ENCODE measurements at places on chromosomes 1 and 21. TPM values are rescaled to one million over a fixed set of nuclear protein-coding genes. Genes with fewer than 3 reads are reported as not detected.

DNA sequence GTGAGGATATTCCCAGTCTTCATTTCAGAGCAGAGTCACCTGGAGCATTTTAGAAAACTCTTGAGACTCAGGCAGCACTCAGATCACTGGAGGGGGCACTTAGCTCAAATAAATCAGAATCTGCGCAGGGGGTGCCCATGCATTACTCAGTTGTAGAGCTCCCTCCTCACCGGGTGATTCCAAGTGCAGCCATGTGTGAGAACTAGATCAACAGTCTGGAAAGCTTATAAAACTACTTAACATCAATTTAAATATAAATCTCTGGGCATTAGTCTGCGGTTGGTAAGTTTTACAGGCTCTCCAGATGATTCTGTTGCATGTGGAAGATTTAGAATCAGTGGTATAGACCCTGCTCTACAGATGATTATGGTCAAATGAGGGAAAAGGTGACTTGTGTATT lies 128.6 kb downstream of the ST6GALNAC3 start:
- DNase-seq, result peak; percentile 12

- DNase-seq, result no peak
These were observed 144.2 kb downstream of the RRAGC start for GRCh38 chr1:38715415-38715814.

DNA sequence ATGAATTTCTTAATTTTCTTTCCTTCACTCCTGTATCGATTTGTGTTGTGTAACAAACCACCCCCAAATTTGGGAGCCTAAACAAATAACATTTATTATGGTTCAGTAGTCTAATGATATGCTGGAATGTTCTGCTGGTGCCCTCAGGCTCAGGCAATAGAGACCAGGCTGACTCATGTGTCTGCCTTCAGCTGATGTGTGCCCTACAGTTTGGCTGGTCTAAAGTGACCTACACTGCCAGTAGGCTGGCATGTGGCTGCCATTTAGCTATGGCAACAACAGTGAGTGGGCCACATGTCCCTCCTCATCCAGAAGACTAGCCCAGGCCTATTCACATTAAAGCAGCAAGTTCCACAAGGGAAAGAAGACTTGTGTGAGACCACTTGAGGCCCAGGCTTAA lies 115.8 kb downstream of the PTPRC start:
- DNase-seq, result no peak

Gene OR2T33
- not detected for polyA plus RNA-seq

Gene LRRIQ3
- polyA plus RNA-seq, result 2.0 TPM

Gene COL11A1
- polyA plus RNA-seq, result 7.9 TPM

Measured in renal cortex interstitium (tissue), 15 donors.